ENCODE measurements at places on chromosomes 13 and 19.

DNA sequence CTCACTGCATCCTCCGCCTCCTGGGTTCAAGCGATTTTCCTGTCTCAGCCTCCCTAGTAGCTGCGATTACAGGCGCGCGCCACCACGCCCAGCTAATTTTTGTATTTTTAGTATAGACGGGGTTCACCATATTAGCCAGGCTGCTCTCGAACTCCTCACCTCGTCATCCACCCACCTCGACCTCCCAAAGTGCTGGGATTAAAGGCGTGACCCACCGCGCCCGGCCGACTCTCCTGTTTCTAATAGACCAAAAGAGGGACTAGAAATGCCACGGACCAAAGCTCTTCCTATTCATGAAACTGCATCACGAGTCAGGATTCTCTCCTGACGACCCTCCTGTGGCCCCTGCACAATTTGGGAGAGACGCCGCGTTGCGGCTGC lies 563 bp downstream of the ZNF43 start:
- no peak for DNase-seq

DNA sequence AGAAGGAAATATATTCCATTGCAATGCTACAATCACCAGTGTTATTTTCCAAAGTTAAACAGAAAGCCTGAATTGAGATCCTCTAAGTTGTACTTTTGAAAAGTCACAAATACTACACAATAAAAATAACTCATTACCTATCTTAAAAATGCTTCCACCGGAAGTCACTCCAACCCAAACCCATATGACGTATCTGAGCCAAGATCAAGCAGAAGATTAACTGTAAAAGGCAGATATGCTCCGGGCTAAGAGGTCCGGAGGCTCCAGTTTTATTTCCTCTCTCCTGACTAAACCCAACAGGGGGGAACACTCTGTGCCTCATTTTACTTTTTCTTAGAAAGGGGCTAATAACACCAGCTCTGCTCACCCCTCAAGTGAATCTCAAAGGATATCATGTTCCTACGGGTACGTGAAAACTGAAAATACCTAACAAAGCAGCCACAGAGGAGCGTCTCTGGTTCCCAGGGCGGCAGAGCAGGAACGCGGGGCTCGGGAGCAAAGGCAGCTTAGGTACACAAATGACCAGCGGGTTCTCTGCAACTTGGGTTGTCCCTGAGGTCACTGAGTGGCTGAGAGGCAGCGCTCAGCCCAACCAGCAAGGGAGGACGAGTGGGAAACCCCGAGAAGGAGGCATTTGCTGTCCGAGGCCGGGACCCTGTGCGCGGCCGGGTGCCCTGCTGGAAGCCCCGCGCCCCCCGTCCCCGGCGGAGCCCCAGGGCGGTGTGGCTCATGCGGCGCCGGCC lies 750 bp downstream of the RAB20 start:
- no peak for DNase-seq

GRCh38 chr13:22880741-22881720 lies 299.7 kb upstream of the SGCG start:
- no peak for DNase-seq

GRCh38 chr19:1235625-1236538 lies 1.9 kb downstream of the CBARP start:
- DNase-seq: no peak

GRCh38 chr13:113897161-113897560 lies 33.3 kb upstream of the GAS6 start:
- DNase-seq: peak; percentile 94

DNA sequence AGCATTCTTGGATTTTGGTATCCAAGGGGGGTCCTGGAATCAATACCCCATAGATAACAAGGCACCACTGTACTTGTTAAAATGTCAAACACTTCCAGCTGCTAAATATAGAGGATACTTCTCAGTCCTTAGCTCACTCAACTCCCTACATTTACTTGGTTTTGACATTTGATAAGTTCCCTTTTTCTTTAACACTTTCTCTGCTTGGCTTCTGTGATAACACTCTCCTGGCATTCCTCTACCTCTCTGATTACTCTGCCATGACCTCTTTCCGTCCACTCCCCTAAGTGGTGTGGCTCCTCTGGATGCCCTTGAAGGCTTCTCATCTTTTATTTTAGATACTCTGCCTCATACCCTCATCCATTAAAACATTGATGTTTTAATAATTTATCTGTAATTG lies 65.2 kb downstream of the MICU2 start:
- DNase-seq: no peak

- DNase-seq: no peak
Observed at GRCh38 chr19:5345895-5346386, 5.3 kb upstream of the PTPRS start.

- DNase-seq: no peak
Observed at GRCh38 chr13:96993634-96994016, 651 bp downstream of the OXGR1 start.

- DNase-seq: no peak
Observed at GRCh38 chr13:77810878-77811277, 107.8 kb downstream of the EDNRB start.

GRCh38 chr19:40585241-40585981 lies 8.7 kb downstream of the SHKBP1 start:
- DNase-seq: no peak

DNA sequence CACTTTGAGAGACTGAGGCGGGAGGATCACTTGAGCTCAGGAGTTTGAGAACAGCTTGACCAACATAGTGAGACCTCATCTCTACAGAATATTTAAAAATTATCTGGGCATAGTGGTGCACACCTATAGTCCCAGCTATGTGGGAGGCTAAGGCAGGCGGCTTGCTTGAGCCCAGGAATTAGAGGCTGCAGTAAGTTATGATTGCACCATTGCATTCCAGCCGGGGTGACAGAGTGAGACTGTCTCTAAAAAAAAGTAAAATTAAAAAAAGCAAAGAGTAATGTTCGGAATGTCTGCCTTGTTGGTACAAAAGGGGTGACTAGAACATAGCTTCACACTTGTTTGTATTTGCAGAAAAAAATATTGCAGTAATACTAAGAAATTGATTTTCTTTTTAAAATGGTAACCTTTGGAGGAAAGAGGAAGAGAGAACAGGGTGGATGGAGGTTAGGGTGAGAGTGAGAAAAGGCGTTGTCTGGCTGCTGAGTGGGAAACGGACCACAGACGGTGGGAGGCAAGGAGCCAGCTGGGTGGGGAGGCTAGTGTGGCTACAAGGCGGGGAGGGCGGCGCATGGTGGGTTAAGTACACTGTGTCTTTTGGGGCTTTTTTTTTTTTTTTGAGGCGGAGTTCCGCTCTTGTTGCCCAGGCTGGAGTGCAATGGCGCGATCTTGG lies 10.2 kb downstream of the PPP1R14A start:
- DNase-seq: no peak

GRCh38 chr13:28495538-28496187 lies 735 bp upstream of the FLT1 start:
- no peak for DNase-seq

GRCh38 chr13:42086582-42086981 lies 38.1 kb downstream of the DGKH start:
- no peak for DNase-seq

DNA sequence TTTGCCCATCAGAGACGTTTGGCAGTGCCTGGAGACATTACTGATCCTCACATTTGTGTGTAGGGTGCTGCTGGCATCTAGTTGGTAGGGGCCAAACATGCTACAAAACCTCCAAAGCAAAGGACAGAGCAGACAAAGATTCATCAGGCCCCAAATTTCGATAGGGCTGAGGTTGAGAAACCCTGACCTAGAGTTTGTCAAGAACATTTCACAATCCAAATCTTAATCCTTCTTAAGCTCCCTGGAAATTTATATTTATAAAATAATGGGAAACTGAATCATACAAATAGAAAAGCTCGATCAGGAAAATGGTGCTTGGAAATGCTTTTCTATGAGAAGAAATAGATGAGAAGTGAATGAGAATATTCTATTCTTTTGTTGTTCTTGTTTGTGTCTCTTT lies 273.6 kb downstream of the DCT start:
- no peak for DNase-seq

GRCh38 chr19:10006335-10006708 lies 4.0 kb downstream of the COL5A3 start:
- DNase-seq: no peak

DNA sequence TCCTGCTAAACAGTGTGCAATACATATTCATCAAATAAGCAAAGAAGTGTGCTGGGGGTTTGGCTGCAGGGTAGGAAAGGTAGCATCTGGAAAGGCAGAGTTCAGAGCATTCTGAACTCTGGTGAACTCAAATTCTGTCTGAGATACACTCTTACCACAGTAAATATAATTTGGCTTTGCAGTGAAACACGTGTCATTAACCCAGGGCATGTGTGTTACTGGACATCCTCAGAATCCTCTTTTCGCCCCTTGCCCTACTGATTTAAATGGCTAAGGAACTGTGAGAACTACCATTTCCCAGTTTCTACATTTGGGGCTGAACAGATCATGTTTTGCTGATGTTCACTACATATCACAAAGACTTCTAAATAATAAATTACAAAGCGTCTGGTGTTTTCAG lies 562.8 kb upstream of the SGCG start:
- DNase-seq: no peak

GRCh38 chr19:21308773-21309172 lies 20.4 kb downstream of the ZNF708 start:
- no peak for DNase-seq

GRCh38 chr13:20065516-20065915 lies 95.3 kb downstream of the GJA3 start:
- DNase-seq: no peak

DNA sequence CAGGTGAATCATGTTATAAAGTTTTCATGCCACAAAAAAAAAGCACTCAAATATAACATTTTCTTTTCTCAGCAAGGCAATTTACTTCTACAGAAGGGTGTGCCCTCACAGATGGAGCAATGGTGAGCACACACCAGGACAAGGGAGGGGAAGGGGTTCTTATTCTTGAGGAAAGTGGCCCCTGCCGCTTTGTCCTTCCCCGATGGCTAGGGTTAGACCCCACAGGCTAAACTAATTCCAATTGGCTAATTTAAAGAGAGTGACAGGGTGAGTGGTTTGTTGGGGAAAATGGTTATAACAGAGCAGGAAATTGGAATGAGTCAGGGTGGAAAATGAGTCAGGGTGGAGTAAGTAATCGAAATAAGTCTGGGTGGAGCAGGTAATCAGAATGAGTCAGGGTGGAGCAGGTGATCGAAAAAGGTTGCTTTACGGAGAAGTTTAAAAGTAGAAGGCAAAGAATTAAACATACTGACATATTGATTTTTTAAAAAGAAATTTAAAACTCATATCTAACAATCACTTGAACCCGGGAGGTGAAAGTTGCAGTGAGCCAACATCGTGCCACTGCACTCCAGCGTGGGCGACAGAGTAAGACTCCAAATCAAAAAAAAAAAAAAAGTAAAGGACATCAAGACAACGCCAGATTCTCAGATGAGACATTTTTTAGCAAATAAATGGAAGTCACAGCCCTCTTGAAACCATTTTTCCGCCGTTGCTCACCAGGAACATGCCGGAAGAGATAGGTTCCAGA lies 813 bp downstream of the ZNF562 start:
- DNase-seq: no peak

GRCh38 chr19:17953869-17954268 lies 13.0 kb upstream of the KCNN1 start:
- DNase-seq: no peak

DNA sequence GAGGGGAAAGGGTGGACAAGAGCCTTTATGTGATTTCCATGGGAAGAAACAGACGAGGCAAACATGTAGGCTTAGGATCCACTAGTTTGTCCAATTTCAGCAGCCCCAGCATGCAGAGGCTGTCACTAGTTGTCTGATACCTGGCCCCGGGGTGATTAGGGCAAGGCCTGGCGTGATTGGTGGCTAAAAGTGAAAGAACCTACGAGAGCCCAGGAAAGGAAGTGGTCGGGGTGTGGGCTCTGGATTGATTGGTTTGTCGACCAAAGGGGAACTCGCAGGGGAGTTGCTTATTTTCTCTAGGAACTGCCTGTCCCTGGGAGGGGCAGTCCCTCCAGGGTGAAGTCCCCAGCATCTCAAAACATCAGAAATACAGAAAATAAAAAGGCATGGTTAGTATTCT lies 64.2 kb upstream of the UQCRFS1 start:
- DNase-seq: no peak

DNA sequence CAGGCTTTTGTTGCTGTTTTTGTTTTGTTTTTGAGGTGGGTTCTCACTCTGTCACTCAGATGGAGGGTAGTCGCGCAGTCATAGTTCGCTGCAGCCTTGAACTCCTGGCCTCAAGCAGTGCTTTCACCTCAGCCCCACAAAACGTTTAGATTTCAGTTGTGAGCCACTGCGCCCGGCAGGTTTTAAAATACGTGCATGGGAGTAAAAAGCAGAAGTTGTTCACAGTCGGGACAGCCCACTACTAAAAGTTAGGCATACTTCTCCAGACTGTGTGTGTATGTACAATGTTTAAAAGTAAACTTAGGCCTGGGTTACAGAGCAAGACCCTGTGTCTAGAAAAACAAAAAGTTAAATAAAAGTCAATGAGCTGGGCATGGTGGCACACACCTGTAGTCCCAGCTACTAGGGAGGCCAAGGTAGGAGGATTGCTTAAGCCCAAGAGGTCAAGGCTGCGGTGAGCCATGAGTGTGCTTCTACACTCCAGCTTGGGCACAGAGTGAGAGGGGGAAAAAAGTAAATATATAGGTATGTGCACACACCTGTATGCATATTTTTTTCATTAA lies 6.1 kb downstream of the SAFB start:
- DNase-seq: no peak

DNA sequence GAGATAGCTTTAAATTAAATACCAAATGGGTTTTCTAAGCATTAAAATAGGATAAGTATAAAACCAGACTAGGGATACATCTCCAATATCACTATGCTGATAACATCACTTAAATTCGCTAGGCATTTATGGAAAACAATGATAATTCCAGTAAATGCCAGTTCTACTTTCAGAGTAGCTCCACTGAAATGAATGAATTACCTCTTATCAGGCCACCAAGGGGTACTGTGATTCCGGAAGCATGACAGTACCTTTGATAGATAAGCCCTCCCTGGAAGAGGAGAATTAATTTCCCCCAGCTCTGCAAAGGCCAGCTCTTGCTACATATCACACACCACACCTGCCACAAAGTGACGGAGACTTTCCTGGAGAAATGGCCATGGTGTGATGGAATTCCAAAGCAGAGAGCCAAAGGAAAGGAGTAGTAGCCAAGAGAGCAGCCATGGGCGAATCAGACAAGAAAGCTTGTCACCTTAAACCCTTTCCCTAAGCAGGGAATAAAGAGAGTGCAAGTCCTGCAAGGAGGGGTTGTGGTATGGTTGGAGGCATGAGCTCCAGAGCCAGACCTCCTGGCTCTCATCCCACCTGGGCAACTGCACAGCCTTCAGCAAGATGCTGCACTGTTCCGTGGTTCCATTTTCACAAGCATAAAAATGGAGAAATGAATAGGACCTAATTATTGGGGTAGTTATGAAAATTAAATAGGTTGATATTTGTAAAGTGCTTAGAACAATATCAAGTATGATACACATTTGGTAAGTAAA lies 423.1 kb downstream of the FGF14 start:
- DNase-seq: no peak

Data from RWPE2 (cell line).